Left lobe of liver (tissue), 2 donors: ENCODE measurements at places on chromosomes 11 and 22. TPM values are rescaled to one million over a fixed set of nuclear protein-coding genes. Genes with fewer than 3 reads are reported as not detected.

DNA sequence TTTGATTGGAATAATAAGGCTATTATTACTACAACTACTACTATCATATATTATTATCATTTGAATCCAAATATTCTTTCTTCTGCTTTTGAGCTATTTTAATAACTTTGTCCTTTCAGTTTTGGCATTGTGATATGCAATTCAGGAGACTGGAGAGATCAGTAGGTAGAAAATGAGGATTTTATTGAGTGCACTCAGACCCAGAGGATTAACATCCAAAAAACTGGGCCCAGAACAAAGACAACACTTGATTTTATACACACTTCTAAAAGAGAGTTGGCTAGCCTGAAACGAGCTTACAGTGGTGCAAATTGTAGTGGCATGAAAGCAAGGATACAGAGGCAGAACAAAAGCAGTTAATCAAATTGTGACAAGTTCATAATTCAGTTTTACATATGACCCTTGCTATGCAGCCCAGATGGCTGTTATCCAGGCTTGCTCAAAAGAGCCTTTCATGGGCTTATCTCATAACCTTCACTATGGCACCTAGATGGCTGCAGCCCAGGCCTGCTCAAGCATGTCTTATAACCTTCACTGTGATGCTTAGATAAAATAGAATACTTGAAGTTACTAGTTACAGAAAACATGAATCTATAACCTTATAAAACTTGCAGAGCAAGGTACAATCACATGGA lies 796.3 kb upstream of the RAG2 start:
- no peak for DNase-seq

- DNase-seq, result no peak
Observed at GRCh38 chr11:68993546-68993945, 12.8 kb upstream of the MRGPRD start.

Gene RIBC2
- total RNA-seq, result not detected

Gene ACCS
- total RNA-seq, result 21.7 TPM
